Bronchial epithelial cell (primary cell): ENCODE measurements at places on chromosomes 1 and 21.

- no peak for DNase-seq
Observed at GRCh38 chr1:22329148-22329515, 122.5 kb upstream of the ZBTB40 start.

DNA sequence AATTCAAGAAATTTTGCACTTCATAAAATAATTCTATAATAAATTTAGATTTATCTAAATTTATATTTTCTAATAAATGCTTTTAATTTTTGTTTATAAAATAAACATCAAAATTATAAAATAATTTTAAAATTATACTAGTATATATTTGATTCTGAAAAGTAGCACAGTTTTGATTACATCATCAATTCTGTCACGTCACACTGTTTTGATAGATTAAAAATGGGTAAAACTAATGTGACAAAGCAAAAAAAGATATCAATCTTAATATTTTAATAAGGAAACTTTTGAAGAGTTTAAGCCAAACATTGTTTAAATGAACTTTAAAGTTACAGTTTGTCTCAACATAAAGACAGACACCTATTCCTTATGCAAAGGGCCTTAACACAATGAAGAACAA lies 1001.8 kb downstream of the KCNT2 start:
- DNase-seq: no peak

GRCh38 chr21:29656504-29657239 lies 283.1 kb downstream of the GRIK1 start:
- DNase-seq: peak; percentile 81

GRCh38 chr1:77533660-77534305 lies 148.7 kb downstream of the ZZZ3 start:
- DNase-seq: peak; percentile 37

- no peak for DNase-seq
Observed at GRCh38 chr1:4305526-4306301, 348.7 kb upstream of the AJAP1 start.

GRCh38 chr1:115647507-115647906 lies 5.7 kb downstream of the VANGL1 start:
- no peak for DNase-seq
